Stimulated activated CD4-positive, alpha-beta T cell treated with anti-CD3 and anti-CD28 coated beads, Interleukin-1b, Interleukin-23, amount 100 ng/mL, for 1 hour (primary cell): ENCODE measurements at places on chromosomes 11 and 22.

- no peak for DNase-seq
Measured at GRCh38 chr11:55732936-55733335, 40.3 kb upstream of the OR5D13 start.

DNA sequence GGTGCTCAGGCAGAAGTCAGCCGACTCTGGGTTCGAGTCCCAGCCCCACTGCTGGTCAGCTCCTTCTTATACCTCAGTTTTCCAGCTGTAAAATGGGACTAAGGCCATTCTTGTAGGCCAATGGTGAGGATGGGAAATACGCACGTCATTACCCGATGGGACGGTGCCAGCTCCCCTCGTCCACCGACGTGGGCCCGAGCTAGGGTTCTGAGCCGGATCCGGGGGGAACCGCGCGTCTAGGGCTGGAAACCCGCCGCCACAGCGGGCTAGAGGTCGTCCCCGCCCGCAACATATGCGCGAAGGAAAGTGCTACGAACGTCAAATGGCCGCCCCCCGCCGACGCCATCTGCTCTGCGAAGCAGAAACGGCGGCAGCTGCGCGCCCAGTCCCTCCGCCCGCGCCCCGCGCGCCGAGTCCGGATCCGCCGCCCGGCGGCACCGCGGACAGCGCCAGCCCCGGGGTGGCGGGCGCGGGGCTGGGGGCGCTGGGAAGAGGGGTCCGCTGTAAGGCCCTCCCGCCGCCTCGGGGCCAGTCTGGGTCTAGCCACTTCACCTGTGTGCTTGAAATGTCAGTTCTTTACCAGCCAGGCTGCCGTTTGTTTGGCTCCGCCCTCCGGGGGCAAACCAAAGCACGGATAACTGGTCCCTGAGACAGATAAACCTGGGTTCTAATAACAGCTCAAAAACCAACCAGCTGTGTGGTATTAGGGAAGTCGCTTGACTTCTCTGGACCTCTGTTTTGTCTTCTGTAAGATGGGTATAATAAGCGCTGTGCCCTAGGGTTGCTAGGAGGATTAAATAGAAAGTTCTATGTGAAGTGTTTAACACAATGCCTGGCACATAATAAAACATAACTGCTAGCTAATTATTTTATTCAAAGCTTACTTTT lies 103.5 kb upstream of the RCN1 start:
- no peak for DNase-seq

- no peak for DNase-seq
Measured at GRCh38 chr11:64504999-64505398, 86.0 kb upstream of the SLC22A12 start.

DNA sequence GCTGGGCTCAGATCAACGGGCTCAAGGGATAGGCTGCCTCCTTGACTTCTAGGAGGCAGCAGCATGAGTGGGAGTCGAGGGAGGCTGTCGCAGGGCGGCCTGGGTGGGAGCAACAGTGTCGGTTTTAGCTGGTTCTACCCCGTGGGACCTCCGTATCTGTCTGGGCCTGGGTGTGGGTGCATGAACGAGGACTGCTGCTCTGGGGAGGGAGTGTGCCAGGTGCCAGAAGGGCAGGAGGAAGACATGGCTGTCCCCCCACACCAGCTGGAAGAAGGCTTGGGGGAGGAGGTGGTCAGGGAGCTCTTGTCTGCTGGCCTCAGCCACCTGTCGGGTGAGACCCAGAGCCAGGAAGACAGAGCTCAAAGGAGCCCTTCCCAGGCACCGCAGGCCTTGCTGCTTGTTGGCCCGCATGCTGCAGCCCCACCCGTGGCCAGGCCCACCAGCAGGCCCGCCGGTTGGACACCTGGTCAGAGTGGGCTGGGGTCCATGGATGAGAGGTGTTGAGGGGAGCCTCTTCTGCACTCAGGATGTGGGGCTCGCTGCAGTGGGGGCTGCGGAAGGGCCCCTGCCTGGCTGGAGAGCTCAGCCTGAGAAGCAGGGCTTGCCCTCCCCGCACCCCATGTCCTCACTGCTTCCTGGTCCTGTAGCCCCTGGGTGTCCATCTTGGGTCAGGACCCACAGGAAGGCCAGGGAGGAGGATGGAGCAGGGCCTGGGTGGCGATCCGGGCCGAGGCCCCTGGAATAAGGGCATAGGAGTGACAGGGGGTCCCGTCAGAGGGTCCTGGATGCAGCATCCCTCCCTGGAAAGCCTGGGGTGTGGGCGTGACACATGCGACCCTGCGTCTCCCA lies 3.4 kb downstream of the CEND1 start:
- DNase-seq: no peak

- no peak for DNase-seq
Measured at GRCh38 chr11:20489948-20490347, 102.4 kb downstream of the PRMT3 start.

GRCh38 chr22:20215742-20216141 lies 52.4 kb downstream of the RTN4R start:
- DNase-seq: no peak

DNA sequence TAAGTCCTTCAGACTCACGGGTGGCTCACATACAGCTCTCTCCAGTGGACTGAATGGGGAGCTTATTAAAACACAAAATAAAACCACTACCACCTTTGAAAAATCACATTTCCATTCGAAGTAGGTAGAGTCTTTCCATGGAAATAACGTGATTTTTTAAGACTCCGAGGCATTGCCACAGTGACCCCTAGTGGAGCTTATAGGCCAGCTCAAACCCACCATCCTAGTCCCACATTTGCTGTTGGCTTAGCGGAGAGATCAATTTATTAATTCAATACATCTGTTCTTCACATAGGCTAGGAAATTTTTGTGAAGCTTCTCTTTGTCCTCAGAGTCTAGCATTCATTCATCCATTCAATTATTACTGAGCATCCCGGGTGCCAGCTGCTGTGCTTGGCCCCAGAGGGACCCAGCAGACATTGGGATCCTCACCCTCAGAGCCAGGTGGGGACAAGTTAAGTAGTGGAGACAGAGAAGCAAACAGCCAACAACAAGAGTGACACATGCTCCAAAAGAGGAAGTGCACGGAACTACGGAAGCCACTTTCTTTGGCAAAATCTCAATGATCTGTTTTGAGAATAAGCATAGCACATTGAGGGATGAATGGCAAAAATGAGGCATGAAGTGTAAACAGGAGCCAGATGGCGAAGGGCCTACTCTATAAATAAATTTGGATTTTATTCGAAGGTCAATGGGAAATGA lies 10.2 kb upstream of the P4HA3 start:
- DNase-seq: no peak

DNA sequence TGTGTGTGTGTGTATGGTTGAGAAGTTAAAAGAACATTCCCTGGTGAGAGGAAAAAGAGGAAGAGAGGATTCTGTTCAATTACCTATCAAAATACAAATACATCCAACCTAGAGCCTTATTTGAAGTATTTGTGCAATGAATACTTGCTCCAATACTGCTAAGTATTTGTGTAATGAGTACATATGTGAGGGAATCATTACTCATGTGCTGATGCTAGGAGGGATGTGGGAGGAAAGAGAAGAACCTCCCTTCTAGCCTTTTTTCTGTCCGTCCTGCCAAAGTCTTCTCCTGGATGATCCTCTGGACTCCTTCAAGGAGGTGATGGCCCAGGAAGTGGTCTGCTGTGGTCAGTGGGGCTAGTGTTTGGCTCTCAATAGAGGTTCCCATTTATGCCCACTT lies 36.0 kb upstream of the ACCSL start:
- DNase-seq: no peak

- no peak for DNase-seq
Measured at GRCh38 chr22:19174106-19175025, 4.2 kb downstream of the SLC25A1 start.

GRCh38 chr11:6943131-6943530 lies 16.9 kb downstream of the ZNF215 start:
- DNase-seq: no peak

DNA sequence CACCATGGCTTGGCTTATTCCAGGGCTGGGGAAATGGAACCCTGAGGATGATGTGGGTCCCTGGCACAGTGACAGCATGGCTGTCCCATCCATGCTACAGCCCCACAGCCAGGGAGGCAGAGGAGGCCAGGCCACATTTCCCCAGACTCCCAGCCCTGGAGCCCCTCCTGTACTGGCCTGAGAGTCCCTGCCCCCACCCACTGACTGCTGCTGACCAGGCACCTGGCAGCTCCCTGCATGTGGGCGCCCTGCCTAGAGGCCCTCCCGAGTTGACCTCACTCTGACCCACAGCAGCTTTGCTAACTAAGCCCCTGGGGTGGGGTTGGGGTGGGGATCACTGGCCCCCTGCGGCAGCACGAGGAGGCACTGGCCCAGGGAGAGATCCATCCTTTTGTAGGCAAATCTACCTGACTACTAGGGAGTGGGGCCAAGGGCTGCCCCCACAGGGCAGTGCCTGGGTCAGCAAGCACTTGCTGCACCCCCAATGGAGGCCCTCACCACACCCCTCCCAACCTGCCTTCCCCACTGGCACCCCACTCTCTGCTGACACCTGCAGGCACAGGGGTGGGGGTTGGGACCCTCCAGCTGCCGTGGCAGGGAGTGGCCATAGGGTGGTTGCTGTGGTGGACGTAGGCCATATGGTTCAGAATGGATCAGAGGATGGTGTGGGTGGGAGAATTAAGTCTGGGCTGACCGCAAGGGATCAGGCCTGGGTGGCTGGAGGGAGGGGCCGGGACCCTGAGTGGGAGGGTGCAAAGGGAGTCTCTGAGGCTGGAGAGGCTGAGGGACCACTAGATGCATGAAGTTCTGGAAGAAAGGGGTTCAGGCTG lies 17.4 kb downstream of the ARVCF start:
- no peak for DNase-seq

GRCh38 chr11:94219771-94220170 lies 84.6 kb upstream of the IZUMO1R start:
- DNase-seq: no peak

DNA sequence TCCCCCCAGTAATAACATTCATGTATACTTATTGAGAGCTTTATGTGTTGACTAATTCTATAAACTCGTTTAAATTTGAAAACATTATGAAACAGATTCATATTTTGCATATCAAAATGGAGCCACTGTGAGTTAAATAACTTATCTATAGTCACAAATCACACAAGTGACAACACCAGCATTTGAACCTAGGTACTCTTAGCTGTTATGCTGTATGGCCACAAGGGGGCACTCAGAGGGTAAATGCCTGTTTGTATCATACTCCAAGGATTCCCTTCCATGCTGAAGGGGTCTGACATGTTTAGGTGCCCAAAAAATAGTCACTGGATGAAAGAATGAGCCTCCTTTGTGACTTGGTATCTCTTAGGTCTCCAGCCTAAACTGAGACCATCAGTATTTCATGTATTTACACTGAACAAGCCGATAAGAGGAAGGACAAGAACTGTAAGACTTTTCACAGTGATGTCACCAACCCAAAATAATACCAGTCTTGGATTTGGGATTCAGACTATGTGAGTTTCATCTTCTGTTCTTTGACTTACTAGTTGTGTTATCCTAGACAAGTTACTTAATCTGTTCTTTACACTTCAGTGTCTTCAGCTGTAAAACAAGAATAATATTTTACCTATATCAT lies 12.2 kb upstream of the OR52D1 start:
- DNase-seq: peak; percentile 1

GRCh38 chr22:24117942-24118341 lies 63.3 kb upstream of the SUSD2 start:
- no peak for DNase-seq

DNA sequence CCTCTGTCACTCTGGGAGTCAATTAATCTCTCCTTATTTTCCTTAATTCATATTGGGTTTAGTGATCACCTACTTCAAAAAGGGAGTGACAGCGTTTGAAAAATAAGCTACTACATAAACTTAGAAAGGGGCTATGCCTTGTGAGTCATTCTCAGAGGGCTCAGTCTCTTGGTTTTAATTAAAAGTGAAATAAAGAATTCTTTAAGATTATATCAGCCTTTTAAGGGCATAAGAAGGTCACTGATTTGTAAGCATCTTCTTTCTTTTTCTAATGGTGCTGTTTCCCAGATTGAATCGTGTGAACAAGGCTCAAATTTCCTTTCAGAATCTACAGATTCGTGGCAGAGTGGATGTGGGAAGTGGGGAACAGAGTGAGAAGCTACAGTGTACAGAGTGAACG lies 636.2 kb upstream of the CCDC90B start:
- DNase-seq: no peak

GRCh38 chr22:37425800-37426705 lies 1.2 kb downstream of the ELFN2 start:
- no peak for DNase-seq

DNA sequence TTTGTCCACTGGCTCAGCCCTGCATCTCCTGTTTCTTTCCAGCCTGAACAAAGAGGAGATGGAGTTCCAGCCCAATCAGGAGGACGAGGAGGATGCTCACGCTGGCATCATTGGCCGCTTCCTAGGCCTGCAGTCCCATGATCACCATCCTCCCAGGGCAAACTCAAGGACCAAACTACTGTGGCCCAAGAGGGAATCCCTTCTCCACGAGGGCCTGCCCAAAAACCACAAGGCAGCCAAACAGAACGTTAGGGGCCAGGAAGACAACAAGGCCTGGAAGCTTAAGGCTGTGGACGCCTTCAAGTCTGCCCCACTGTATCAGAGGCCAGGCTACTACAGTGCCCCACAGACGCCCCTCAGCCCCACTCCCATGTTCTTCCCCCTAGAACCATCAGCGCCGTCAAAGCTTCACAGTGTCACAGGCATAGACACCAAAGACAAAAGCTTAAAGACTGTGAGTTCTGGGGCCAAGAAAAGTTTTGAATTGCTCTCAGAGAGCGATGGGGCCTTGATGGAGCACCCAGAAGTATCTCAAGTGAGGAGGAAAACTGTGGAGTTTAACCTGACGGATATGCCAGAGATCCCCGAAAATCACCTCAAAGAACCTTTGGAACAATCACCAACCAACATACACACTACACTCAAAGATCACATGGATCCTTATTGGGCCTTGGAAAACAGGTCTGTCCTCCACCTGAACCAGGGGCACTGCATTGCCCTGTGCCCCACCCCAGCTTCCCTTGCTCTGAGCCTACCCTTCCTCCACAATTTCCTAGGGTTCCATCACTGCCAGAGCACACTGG lies 5.0 kb downstream of the FTH1 start:
- DNase-seq: no peak

- DNase-seq: no peak
Measured at GRCh38 chr11:80899381-80899780, 1458.6 kb upstream of the TENM4 start.

GRCh38 chr11:62725646-62726045 lies 1.6 kb downstream of the HNRNPUL2 start:
- DNase-seq: no peak

DNA sequence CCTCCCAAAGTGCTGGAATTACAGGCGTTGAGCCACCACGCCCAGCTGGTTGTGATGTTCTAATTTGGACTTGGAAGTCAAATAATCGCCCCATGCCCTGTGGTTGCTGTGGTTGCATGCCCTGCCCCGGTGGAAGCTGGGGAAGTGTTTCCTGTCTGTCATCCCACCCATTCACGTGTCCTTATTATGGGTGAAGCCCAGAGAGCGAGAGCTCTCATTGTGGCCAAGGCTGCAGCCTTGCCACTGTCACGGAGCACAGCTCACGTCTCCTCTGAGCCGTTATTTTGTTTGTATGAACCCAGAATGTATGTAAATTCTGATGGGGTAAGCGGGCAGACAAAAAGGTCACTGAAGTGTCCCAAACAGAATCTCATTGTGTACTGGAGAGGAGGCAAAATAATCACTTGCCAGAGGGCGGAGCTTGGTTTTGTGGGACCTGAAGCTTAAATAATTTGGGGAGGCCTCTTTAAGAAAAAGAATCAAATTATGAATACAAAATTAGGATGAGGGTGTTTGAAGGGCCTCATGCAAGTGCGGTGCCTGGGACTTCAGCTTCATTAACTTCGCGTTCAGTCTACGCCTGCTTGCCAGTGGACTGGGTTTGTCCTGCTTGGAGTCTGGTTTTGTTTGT lies 25.8 kb upstream of the TREH start:
- DNase-seq: no peak
